Hematopoietic multipotent progenitor cell treated with erythropoietin and hydrocortisone succinate and interleukin-3 and kit ligand, for 17 days (in vitro differentiated cells): ENCODE measurements at places on chromosomes 7 and 10.

GRCh38 chr7:1192171-1192676 lies 32.2 kb upstream of the ZFAND2A start:
- no peak for DNase-seq

GRCh38 chr10:14003517-14004184 lies 327.1 kb downstream of the FRMD4A start:
- DNase-seq, result no peak

- DNase-seq, result no peak
Observed at GRCh38 chr10:32981760-32982159, 23.7 kb upstream of the ITGB1 start.

- DNase-seq, result no peak
Observed at GRCh38 chr7:110502888-110503465, 588.0 kb upstream of the LRRN3 start.

DNA sequence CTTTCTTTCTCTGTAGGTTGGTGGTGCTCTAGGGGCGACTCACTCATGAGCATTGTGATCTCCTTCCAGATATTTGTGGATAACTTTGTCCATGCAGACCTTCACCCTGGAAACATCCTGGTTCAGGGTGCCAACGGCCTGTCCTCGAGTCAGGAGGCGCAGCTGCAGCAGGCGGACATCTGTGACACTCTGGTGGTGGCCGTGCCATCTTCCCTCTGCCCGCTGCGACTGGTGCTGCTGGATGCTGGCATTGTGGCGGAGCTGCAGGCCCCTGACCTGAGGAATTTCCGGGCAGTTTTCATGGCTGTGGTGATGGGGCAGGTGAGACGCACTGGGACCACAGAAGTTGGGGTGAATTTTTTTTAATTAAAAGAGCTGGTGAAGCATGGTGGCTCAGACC lies 9.6 kb upstream of the NDUFB2 start:
- no peak for DNase-seq
